Right renal pelvis (tissue), 4 donors: ENCODE measurements at places on chromosomes 5 and 9. TPM values are rescaled to one million over a fixed set of nuclear protein-coding genes. Genes with fewer than 3 reads are reported as not detected.

GRCh38 chr9:26157411-26157810 lies 479.2 kb upstream of the TUSC1 start:
- no peak for DNase-seq

HTR4 gene
- polyA plus RNA-seq = 0.05 TPM

VLDLR gene
- polyA plus RNA-seq = 31.6 TPM

NUTM2G gene
- polyA plus RNA-seq = 0.31 TPM

DNA sequence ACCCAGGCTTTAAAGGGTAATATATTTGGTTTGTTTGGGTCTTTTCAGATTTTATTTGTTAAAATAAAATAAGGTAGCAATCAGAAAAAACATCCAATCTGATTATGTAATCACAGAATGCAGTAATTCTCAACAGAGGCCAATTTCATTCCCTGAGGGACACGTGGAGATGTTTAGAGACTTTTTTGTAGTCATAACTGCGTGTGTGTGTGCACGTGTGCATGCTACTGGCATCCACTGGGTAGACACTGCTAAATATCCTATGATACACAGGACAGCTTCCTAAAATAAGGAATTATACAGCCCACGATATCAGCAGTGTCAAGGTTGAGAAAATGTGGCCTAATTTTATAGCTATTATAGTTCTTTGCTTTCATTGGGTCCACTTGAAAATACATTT lies 180.8 kb upstream of the KLF9 start:
- DNase-seq = no peak

FLT4 gene
- polyA plus RNA-seq = 25.4 TPM

PCDHB8 gene
- polyA plus RNA-seq = 1.4 TPM

EPB41L4A gene
- 23.0 TPM for polyA plus RNA-seq

DNA sequence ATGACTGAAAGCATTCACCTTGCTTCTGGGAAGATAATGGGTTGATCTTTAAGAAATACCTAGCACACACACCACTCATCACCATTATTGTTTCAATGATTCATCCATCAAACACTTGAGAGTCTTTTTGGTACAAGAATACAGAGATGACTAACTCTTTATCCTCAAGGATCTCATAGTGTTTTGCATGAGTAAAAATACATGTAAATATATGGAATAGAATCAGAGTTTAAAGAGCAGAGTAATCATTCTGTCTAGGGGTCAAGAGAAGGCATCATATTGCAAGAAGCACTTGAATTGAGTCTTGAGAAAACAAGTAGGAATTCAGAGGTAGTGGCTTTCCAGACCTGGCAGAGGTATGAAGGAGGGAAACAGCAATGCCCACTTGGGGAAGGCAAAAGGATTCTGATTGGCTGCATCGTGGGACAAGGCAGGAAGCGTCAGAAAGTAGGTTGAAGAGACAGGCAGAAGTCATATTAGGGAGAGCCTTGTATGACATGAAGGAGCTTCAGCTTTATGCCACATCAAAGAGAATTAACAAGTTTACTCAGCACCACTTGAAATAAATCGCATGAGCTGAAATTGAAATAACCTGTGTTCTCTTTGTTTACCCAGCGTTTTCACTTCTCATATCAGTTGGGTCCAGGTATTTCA lies 542.5 kb downstream of the TLE1 start:
- DNase-seq = no peak

ALDOB gene
- 853 TPM for polyA plus RNA-seq

ANKRD31 gene
- polyA plus RNA-seq = 0.51 TPM

CDKN2B-AS1 gene
- not detected for polyA plus RNA-seq

HRH2 gene
- 2.8 TPM for polyA plus RNA-seq

DND1 gene
- polyA plus RNA-seq = not detected

DNA sequence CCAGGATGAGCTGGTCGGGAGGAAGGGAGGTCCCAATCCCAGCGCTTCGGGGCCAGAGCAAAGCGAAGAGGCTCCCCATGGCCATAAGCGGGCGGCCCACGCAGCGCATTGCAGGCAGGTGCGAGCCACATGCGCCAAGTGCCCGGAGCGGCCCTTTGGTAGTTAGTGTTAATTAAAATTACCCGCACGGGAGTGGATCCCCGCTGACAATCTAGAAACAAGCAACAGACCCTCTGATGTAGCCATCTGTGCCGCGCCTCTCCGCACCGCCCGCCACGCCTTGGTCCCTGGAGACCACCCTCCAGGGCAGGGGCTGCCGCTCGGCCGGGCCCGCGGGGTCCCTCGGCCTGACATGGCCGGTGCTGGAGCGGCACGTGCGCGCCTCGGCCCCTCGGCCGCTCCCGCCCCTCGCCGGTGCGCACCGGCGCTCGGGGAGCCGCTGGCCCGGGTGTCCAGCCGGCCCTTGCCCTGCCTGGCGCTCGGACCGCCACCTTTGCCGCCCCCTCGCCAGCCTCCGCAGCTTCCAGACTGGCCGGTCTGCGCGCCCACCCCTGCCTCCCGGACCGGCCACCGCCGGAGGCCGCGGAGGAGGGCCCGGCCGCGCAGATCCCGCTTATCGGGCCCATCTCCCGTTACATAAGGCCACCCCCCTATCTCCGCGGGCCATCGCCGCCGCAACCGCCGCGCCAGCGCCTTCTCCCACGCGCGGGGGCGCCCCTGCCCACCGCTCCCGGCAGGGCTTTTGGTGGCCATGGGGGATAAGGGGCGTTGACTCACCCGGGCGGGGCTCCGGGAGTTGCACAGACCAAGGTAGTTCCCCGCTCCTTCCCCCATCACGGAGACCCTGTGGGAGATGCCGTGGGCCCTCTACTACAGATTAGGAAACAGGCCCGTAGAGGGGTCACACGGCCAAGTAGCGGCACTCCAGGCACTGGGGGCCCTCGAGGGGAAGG lies 1.9 kb upstream of the IL13 start:
- no peak for DNase-seq

GRCh38 chr9:104868687-104869404 lies 59.1 kb downstream of the ABCA1 start:
- peak; percentile 84 for DNase-seq

BHMT2 gene
- 33.5 TPM for polyA plus RNA-seq

- DNase-seq = no peak
Measured at GRCh38 chr9:134716067-134716466, 74.5 kb downstream of the COL5A1 start.

- no peak for DNase-seq
Measured at GRCh38 chr5:50709471-50709870, 43.0 kb downstream of the PARP8 start.

DDX4 gene
- polyA plus RNA-seq = 0.21 TPM

ATP6V1G1 gene
- polyA plus RNA-seq = 303 TPM

GRCh38 chr9:89701221-89701798 lies 96.5 kb downstream of the GADD45G start:
- no peak for DNase-seq

DNA sequence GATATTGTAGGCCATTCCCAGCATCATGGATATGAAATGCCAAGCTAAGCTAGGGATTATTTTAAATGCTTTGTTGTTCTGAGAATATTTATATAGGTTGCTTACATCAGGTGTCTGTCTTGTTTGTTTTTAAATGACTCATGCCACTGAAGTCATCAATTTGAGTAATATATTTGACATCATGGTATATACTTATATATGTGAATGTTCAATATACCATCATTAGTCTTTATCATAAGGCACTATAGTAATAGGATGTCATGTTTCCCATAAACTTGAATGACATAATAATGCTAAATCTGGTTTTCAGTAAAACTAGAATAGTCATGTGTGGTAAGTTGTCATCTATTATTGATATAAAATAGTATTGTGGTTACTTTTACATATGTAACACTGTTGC lies 13.1 kb downstream of the C9orf85 start:
- no peak for DNase-seq

- DNase-seq = no peak
Measured at GRCh38 chr5:175712681-175713085, 54.8 kb downstream of the HRH2 start.

GRCh38 chr5:118397236-118397635 lies 591.1 kb downstream of the DTWD2 start:
- no peak for DNase-seq

PCDH12 gene
- 15.6 TPM for polyA plus RNA-seq

DNA sequence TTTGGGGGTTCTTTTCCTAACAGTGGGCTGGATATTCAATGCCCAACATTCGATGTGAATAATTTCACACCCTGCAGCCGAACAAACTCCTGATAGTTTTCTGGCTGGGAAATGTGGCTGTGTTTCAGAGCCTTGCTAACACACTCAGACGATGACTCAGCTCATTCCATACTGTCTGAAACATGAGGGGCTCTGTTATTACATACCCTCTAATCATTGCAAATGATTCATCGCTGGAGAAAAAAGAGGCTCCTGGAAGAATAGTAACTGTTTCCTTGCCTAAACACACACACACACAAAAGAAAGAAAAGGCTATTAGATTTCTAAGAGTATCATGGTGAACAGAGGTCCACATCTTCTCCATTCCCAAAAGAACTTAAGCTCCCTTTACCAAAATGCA lies 75.8 kb downstream of the OXCT1 start:
- DNase-seq = no peak

GPR107 gene
- polyA plus RNA-seq = 56.2 TPM

GRCh38 chr5:104053353-104053649 lies 490.7 kb upstream of the NUDT12 start:
- no peak for DNase-seq

DNA sequence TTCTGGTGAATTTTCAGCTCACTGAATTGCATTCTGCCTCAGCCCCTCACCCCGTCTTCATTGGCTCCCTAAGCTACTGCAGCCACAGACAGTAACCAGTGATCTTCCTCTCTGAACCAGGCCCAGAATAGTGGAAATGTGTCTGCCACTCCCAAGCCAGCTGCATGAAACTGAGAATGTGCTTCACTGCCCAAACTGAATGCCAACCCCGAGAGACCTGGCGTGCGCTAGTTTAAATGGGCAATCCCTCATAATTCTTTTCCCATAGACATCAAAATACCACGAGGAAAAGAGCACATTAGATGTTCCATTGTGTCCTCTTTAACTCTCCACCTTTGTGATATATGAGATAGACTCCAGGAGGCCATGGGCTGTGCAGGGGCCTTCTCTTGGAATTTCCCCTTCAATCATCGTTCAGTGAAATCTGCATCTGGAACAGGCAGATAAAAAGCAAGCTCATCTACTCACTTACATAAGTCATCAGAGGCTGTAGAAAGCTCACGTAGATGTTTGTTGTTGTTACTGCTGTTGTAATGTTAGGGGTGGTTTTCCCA lies 320.2 kb downstream of the NFIB start:
- no peak for DNase-seq

DNA sequence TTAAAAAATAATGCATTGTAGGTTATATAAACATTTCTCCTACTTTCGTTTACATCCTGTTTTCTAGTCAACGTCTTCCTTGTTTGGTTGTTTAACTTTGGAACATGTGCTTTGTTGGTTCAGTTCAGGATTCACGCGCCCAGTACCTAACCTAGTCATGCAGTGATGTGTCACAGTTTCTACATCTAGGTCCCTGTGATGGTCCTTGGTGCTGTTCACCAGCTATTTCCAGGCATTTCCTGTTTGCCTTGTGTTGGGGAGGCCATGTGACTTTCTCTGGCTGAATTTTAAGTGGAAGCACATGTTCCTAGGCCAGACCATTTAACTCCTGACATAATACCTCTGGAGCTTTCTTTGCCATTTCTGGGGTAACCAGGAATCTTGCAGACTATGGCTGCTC lies 292.3 kb downstream of the SMARCA2 start:
- DNase-seq = no peak

DNA sequence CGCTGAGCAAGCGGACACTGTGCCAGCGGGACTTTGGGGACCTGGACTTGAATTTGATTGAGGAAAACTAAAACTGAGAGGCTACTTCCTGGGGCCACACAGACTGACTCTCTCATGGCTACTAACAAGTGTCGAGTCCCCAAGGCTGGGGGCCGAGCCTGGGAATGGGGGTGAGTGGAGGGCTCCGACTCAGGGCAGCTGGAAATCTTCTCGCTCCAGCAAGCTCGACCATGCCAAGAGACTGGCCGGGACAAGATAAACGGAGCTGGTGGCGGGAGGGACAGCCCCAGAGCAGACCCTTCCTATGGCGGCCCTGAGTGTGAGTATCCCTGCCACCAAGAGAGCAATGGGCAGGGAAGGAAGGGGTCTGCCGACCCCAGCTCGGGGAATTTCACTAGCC lies 5.6 kb upstream of the KDM3B start:
- DNase-seq = no peak

GRCh38 chr9:119020730-119021333 lies 348.4 kb downstream of the BRINP1 start:
- no peak for DNase-seq

DNA sequence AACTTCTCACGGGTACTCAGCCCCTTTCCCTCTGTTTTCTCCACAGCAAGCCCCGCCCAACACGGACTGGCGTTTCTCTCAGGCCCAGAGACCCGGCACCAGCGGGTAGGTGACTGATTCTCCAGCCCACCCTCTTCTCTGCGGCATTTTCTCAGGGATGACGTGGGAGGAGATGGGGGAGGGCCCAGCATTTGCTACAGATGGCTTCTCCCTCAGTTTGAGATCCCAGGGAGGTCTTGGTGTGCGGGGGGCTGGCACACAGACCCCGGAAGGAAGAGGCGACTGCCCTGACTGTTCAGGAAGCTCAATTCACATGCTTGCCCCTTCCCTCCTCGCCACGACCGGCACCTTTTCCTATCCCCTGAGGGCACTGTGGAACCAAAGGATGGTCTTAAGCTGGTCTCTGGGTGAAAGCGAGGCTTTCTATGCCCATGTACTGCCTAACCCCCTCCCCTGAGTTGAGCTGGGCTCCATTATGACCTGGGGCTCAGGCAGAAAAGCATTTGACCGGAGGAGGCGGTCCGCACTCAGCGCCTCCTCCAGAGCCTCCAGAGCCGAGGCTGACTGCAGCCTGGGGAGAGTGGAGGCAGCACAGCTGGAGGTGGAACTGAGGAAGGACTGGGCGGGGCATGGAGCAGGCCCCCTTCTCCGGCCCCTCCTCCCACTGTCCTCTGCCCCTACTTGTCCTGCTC lies 6.0 kb downstream of the PCDHGC5 start:
- DNase-seq = no peak

- DNase-seq = no peak
Measured at GRCh38 chr9:134645607-134646365, 4.2 kb downstream of the COL5A1 start.

GRCh38 chr5:6787941-6788340 lies 74.7 kb downstream of the TENT4A start:
- no peak for DNase-seq

NDST1 gene
- polyA plus RNA-seq = 56.7 TPM

PCDHB2 gene
- polyA plus RNA-seq = 3.9 TPM

DNA sequence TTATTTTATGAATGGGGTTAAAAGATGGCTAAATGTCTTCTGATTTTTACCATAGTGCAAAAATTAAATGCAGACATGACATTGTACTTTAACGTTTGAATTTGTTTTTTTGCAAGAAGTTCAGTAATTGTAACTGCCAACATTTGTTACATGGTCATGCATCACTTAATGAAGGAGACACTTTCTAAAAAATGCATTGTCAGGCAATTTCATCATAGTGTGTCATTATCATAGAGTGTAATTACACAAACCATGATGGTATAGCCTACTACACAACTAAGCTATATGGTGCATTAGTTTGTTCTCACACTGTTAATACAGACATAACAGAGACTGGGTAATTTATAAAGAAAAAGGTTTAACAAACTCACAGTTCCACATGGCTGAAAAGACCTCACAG lies 50.0 kb upstream of the NAA35 start:
- DNase-seq = no peak

GRCh38 chr5:25405850-25406249 lies 761.1 kb upstream of the CDH10 start:
- no peak for DNase-seq
